Thoracic aorta (tissue), 2 donors: ENCODE measurements at places on chromosomes 11 and 22.

- no peak for DNase-seq
These were observed 1.4 kb downstream of the PRR14L start for GRCh38 chr22:31748490-31748889.

DNA sequence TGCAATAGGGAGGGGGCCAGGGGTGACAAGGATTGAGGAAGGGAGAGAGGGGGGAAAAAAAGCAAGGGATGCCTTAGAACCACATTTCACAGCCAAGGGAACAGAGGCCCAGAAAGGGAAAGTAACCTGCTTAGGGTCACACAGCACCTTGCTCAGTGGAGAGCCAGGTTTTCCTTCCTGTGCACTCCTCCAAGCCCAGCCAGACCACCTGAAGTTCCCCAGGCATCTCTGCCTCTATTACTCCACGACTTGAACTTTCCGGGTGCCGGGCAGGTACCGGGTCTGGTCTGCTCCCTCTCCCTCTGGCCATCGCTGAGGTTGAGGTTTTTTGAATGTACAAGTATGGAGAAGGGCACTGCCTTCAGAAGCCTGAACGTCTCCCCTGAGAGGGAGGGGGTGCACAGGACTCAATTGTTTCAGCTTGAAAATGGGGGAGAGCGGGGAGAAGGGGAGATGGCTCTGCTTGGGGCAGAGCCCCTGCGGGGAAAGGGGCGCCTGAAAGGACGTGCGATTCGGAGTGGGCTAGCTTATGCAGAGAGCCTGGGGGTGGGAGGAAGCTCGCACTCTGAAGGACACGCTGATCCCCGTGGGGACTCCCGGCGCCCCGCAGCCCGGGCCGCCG is 516 bp upstream of the SERPINH1 start:
- DNase-seq = no peak

GRCh38 chr11:36718451-36718850 is 120.4 kb upstream of the RAG2 start:
- DNase-seq = no peak

DNA sequence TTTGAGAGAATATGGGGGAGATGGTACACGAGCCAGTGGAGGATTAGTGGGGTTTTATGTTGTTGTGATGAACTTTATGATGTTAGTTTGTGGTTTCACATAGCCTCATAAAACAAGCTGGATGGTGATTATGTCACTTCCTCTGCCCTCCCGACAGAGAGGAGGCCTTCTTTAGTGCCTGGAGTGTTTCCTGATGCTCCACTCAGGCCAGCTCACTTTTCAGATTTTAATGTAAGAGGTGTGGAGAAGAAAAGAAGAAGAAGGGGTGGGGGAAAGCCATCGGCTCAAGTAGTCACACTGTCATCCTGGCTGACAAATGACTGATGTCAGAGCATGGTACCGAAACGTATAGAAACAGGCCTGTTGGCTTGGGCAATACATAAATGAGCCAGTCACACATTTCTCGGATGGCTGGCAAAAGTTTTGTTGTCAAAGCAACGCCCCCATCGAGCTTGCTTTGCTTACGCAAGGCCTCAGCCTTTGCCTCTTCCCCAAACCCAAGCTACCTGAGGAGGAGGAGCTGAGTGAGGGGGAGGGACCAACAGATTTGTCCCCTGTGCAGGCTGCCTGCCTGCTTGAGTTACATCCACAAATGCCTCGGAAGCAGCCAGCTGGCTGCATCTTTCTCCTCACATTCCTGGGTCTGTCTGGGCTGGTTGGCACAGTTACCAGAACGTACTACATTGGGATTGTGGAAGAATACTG is at the start of gene HEPHL1:
HEPHL1 (plus strand) TSS at position 578 of the 705 bp plus-strand sequence; CDS start at position 593, 15 bp downstream.
- DNase-seq = no peak

GRCh38 chr11:122646549-122647340 is 8.8 kb upstream of the UBASH3B start:
- DNase-seq = no peak

GRCh38 chr11:57773026-57773598 is 11.5 kb downstream of the CTNND1 start:
- DNase-seq = no peak

GRCh38 chr22:28788601-28789000 is 11.8 kb downstream of the XBP1 start:
- no peak for DNase-seq

DNA sequence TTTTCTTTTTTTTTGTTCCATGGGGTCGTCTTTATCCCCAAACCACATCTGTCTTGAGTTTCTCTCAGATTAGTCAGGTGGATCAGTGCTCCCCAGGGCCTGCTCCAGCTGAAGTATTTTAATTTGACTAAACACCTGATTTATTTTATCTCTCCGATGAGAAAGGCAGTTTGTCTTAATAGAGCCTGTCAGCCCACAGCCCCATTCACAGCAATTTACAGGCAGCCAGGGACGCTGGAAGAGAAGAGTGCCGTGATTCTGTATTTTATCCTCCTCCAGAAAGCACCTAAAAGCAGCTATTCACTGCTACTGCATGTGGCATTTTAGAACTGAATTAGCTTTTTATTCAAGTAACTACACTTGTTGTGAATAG is 164.5 kb downstream of the SOX6 start:
- DNase-seq = no peak

- no peak for DNase-seq
These were observed 82.5 kb downstream of the ZBTB16 start for GRCh38 chr11:114141863-114142580.

- no peak for DNase-seq
These were observed 20.8 kb downstream of the VSTM5 start for GRCh38 chr11:93829598-93829997.

GRCh38 chr11:133547808-133548494 is 15.7 kb upstream of the OPCML start:
- DNase-seq = no peak

- no peak for DNase-seq
These were observed 15.3 kb downstream of the RTCB start for GRCh38 chr22:32396746-32397145.

- no peak for DNase-seq
These were observed 4.2 kb downstream of the PEX16 start for GRCh38 chr11:45913514-45913913.

- no peak for DNase-seq
These were observed 47.9 kb downstream of the CHRDL2 start for GRCh38 chr11:74683279-74683871.

GRCh38 chr22:29840498-29840897 is 2.4 kb upstream of the ASCC2 start:
- DNase-seq = no peak

- no peak for DNase-seq
These were observed 14.5 kb downstream of the CTNND1 start for GRCh38 chr11:57776031-57776521.

DNA sequence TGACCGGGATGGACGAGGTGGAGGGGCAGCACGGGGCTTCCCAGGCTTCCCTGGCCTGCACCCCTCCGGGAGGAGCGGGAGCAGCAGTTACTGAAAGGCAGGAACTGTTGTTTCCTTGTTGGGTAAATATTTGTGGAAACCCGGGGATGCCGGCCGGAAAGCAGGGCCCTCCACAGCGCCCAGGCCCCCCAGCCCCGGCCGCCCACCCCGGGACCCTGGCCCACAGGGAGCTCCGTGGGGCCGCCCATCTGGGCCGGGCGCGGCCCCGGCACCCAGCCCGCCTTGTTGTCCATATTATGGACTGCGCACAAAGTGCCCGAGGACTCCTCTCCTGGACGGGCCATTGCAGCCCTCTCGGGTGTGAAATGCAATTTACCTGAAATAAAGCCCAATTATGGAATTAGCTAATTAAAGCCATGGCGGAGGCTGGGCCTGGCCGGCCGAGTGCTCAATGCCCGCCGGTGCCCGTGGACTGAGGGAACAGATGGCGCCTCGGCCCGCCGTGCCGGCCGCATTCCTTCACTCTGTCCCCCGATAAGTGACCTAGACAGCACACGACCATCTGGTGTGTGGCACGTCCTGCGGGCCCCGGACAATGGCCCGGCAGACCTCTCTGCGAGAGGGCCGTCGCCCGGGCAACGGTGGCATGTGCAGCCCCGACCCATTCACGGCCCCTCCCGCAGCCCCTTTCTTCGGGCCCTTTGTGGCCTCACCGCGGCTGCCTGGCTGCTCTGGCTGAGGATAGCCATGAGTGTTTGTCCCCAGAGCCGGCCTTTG is 35.4 kb downstream of the CDKN1C start:
- no peak for DNase-seq

- DNase-seq = no peak
These were observed 120.4 kb downstream of the SEZ6L start for GRCh38 chr22:26289611-26290101.

- DNase-seq = no peak
These were observed 17.2 kb downstream of the TOB2 start for GRCh38 chr22:41429232-41429950.

- no peak for DNase-seq
These were observed 11.6 kb downstream of the MMP3 start for GRCh38 chr11:102831489-102832440.

DNA sequence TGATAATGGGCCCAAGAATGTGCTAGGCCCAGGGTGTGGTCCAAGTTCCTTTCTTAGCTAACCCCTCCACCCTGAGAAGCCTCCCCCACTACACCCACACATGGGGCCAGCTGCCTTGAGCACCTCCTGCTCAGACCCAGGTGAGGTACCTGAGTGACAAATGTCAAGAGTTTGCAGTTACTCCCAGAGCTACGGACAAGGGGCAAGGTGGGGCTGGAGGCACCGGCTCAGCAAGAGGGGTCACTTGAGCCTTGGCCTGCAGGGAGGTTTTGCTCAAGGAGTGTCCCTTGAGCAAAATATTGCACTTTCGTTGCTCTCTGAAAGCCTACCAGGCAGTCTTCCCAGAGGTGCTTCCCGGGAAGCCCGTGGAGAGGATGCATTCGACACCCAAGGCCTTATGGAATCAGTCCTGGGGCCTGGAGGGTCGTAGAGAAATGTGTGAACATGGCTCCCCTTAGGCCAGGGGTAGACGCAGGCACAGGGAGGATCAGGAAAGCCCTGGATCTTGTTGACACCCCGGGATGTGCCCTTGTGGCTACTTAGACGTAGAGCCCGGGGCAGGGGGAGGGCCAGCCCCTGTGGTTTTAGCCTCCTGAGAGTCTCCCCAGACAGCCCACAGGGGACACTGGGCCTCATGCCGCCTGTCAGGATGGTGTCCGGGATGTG is 114.2 kb downstream of the KCNQ1 start:
- no peak for DNase-seq

GRCh38 chr11:10379871-10380568 is 75.0 kb upstream of the AMPD3 start:
- DNase-seq = no peak

DNA sequence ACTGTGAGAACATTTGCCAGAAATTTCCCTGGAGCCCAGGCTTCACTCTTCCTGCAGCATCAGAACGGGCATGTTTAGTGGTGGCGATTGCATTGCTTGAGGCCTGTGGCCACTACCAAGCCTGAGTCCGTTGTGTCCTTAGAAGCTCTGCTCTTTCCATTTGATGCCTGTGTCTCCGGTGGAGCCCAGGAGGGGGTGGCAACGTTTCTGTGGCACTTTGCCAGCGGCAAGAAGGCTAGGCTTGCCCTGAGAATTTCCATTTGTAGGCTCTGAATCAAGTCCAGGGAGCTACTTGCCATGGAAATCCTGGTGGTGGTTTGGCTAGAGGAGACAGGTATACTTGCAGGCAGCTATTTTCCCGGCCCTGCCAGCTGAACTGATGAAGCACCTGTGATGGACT is 47.1 kb downstream of the ADAMTS8 start:
- DNase-seq = no peak

GRCh38 chr11:109785714-109786113 is 307.5 kb upstream of the ZC3H12C start:
- DNase-seq = no peak

GRCh38 chr22:44261861-44262595 is 50.7 kb downstream of the SHISAL1 start:
- no peak for DNase-seq

DNA sequence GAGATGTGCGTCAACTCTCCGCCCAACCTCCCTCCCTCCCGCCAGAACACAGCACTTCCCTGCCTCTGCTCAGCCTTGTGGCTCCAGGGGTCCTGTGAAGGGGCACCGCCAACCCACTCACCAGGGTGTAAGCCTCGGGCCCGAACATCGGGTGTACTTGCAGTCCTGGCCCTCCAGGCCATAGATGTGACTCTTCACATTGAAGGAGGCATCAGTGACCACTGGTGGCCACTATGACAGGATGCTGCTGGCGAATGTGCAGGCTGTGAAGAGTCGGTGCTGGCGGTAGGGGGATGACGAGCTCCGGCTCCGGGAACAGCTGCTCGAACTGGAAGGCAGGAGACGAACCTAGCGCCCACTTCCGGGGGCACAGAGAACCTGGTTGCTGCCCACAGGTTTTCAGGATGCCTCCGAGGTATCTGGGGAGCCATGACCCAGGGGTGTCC is 97.4 kb downstream of the MED15 start:
- DNase-seq = no peak

DNA sequence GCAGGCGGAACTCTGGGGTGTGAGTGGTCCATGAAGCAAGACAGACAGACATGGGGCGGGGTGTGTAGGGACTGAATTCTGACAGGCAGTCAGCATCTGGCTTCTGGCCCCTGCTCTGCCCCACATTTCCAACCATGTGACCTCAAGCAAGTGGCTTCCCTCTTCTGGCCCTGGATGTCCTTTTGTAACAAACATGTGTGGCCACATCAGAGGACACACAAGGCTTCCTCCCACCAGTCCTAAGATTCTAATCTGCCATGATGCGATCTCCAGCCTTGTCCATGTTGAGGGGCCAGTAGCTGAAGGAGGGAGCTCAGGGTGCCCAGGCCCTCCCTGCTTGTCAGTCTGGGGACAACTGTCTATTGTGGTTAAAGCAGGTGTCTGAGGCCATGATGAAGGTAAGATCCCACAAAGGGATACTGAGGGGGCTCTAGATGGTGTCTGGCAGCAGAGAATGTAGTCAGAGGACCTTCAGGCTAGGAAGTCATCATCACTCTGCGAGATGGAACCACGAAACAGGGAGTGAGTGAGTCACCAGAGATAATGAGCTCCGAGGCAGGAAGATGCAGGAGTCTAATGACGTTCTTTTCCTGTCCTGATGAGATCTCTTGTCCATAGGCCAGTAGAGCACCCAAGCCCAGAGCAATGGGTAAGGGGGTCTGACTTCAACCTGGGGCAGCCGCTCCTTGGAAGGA is 27.4 kb downstream of the DRD2 start:
- DNase-seq = no peak

- no peak for DNase-seq
These were observed 36.0 kb downstream of the COMMD9 start for GRCh38 chr11:36253238-36253637.

GRCh38 chr11:64620381-64620971 is 29.5 kb downstream of the SLC22A12 start:
- DNase-seq = no peak
